ENCODE measurements at places on chromosomes 1 and 21.

- no peak for DNase-seq
These were observed 85.5 kb downstream of the RIPK4 start for GRCh38 chr21:41681348-41681801.

DNA sequence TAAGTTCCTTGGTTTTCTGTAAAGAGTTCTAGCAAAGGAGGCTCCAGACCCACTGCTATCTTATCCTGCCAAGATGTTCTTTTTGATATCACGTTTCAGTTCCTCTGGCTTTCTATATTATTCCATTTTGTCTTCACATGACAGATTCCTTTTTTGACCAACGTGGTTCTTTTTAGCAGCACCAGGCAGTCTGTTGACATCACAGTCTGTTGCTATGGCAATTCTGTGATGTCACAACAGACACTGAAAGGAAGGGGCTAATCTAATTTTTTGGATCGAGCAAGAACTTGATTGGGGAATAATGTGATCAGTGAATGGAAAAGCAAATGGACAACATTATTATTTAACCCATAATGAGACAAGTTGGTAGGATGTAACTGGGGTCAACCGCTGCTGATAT is 64.5 kb upstream of the GOLT1A start:
- DNase-seq = no peak

- DNase-seq = no peak
These were observed 251.3 kb downstream of the SDCCAG8 start for GRCh38 chr1:243507001-243507671.

GRCh38 chr1:19467199-19468187 is 17.8 kb downstream of the CAPZB start:
- no peak for DNase-seq

GRCh38 chr1:91015794-91016550 is 5.9 kb downstream of the ZNF644 start:
- no peak for DNase-seq

DNA sequence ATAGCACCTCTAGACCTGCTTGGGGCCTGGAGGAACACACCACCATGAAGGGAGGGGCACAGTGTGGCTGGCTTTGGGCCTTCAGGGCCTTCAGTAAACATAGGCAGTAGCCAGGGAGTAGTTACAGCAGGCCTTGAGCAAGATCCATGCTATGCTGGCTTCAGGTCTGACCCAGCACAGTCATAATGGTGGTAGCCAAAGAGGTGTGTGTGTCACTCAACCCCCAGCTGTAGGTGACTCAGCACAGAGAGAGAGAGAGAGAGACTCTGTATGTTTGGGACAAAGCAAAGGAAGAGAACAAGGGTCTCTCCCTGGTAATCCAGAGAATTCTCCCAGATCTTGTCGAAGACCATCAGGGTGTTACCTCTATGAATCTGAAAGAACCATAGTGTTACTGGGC is 250.5 kb upstream of the PKN2 start:
- DNase-seq = no peak

DNA sequence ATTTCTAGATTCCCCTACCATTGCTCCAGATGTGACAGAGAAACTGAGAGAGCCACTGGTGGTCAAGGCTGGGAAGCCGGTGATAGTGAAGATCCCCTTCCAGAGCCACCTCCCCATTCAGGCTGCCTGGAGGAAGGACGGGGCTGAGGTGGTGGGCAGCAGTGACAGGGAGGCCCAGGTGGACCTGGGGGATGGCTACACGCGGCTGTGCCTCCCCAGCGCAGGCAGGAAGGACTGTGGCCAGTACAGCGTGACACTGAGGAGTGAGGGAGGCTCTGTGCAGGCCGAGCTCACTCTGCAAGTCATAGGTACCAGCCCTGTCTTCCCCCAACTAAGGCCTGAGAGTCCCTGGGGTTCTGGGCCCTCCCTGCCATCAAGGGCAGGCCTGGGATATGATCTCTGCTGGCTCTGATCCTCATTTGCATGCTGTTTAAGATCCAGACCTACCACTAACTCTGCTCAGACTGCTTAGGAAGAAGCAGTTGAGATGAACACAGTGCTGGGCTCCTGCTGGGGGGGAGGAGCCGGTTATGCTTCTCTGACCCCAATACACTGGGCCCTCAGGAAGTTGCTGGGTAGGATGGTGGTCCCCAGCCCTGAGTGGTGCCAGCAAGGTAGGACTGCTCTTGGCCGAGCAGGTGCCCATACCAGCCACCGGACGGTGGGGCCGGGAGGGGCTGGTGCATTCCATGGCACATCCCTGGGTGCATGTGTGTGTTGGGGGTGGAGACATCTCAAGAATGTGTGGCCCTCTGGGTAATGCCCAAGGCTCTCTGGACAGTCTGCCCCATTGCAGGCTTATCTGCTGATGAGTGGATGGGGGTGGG is 25.1 kb downstream of the IGFN1 start:
- no peak for DNase-seq

DNA sequence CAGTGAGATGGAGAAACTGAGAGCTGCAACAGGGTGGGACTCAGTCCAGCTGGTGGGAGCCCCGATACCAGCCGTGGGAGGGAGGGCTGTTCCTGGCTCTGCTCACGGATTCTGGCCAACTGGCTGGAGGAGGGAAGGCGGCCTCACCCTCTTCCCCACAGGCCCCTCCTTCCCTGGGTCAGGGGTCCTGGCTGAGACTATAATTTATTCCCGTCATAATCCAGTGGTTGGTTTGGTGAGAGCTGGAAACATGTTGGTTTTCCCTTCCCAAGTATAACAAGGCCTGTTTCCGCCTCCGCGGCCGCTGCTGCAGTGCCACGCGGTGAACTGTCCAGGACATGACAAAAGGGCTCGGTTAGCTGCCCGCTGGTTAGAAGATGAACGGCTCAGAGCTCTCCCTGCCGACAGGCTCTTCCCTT is 10.0 kb downstream of the PTPRF start:
- no peak for DNase-seq

- DNase-seq = no peak
These were observed 171.5 kb upstream of the PALMD start for GRCh38 chr1:99474350-99474893.

DNA sequence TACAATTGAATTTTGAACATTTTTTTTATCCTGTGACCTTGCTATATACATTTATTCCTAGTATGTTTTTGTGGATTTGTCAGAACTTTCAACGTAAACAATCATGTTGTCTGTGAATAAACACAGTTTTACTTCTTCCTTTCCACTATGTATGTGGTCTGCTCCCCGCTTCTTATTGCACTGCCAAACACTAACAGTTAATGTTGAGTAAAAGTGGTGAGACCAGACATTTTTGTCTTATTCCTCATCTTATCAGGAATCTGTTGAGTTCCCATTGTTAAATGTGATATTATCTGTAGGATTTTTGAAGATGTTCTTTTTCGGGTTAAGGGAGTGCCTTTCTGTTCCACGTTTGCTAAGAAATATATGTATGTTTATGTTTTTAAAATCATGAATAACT is 45.9 kb downstream of the CAMSAP2 start:
- DNase-seq = no peak

DNA sequence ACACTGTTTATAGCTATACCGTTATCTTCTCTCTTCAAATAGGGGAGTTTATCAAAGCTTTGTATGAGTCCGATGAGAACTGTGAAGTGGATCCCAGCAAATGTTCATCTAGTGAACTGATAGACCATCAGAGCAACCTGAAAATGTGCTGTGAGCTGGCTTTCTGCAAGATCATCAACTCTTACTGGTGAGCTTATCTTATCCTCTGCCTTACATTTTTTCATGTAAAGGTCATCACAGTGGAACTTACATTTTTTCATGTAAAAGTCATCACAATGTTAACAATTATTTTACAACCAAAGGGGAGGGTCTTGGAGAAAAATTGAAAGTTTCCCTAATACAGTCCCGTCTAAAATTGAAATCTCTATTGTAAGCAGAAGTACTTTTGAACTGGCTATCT is 45.2 kb downstream of the CLEC20A start:
- DNase-seq = no peak

GRCh38 chr1:179424610-179425009 is 58.8 kb downstream of the AXDND1 start:
- DNase-seq = no peak

- DNase-seq = no peak
These were observed 12.7 kb upstream of the TSNAX start for GRCh38 chr1:231515748-231516147.

Measured in CMK (cell line).